ENCODE measurements at places on chromosomes 1 and 21. TPM values are rescaled to one million over a fixed set of nuclear protein-coding genes. Genes with fewer than 3 reads are reported as not detected.

Gene NBL1
- 190 TPM for total RNA-seq

GRCh38 chr1:44526295-44527073 lies 121.4 kb downstream of the RNF220 start:
- no peak for DNase-seq

DNA sequence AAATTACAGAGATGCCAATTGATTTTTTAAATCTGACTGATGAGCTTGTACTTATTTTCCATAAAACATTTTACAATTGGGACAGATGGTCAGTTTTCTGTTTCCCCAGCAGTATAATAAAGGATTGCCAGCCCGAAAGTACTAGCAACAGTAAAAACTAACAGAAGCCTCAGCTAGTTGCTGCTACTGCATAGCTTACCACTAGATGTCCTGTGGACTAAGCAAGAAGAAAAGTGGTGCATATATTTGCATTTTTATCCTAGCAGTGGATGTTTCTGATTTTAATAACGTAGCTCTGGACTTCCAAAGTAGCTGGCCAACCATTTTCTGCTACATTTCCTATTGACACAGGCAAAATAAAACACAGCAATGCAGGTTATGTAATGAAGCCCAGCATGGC lies 241.5 kb downstream of the BARHL2 start:
- no peak for DNase-seq

Gene PLCH2
- total RNA-seq, result 1.5 TPM

Gene CR1L
- total RNA-seq, result not detected

Gene TXNIP
- 1,481 TPM for total RNA-seq

Gene SPRR2A
- not detected for total RNA-seq

Gene S100B
- 4.5 TPM for total RNA-seq

Gene RPS6KC1
- 17.0 TPM for total RNA-seq
